PC-9 (cell line): ENCODE measurements at places on chromosomes 11 and 22.

GRCh38 chr11:16001899-16002426 lies 354.4 kb downstream of the SOX6 start:
- DNase-seq, result peak; percentile 91

- no peak for DNase-seq
Observed at GRCh38 chr22:40727070-40727963, 48.0 kb downstream of the MCHR1 start.

DNA sequence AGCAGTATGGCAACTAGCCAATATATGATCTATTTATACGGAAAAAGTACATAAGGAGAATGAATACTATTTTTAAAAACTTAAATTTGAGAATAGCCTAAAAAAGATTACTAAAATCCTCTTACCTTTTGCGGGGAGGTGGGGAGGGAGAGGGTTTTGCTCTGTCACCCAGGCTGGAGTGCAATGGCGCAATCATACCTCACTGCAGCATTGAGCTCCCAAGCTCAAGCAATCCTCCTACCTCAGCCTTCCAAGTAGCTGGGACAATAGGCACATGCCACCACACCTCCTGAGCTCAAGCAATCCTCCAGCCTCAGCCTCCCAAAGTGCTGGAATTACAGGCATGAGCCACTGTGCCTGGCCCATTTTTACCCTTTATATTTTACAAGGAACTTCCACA lies 82.0 kb downstream of the TTC28 start:
- no peak for DNase-seq

- no peak for DNase-seq
Observed at GRCh38 chr22:47375621-47376321, 613.3 kb downstream of the TBC1D22A start.

- DNase-seq, result no peak
Observed at GRCh38 chr11:2219318-2220017, 47.9 kb upstream of the TH start.

DNA sequence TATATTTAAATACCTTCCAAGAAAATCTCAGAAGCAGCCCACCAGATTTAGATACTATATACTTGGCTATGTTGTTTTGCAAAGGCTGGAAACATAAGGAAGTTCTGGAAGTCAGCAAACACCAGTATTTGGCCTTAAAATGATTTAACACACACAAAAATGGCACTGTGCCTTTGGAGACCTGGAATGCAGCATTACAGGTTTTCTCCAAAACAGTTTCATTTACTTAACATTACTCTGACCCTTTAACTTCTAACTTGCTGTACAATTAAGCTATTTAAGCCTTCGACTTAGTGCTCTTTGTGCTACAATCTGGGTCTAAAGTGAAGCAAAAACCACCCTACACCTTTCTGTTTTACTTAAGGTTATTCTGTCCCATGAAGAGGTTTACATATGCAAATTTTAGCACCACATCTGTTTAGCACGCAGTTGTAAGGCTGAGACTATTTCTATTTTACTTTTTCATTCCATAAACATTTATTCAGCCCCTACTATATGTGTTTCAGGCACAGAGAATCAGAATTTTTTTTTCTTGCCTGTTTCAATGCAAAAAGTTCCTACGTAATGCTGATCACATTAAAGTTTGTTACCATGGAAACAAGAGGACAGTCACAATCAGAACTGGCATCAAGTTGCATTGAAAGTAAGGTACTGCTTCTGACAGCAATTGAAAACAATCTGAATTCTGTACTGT lies 70.3 kb downstream of the MAML2 start:
- peak; percentile 43 for DNase-seq
